ENCODE measurements at places on chromosomes 7 and 10.

GRCh38 chr7:47640265-47640664 is 58.4 kb upstream of the TNS3 start:
- DNase-seq = no peak

GRCh38 chr7:47188136-47188535 is 393.8 kb downstream of the TNS3 start:
- DNase-seq = no peak

DNA sequence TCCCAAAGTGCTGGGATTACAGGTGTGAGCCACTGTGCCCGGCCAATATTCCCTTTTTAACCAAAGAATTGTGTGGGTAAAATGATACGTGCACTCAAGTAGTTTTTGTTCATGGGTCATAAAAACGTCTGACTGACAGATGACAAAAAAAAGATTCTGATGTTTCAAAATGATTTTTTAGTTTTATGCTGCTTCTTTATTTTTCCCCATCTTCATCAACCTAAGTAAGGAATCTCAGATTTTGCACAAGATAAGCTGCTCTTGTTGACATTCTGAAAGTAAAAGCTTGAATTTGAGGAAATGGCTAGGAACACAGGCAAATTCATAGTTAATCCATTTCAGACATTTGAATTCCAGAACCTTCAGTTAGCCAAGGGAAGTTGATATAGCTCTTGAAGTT is 526.1 kb upstream of the NRP1 start:
- no peak for DNase-seq

- DNase-seq = no peak
Measured at GRCh38 chr10:92729886-92730285, 40.1 kb downstream of the HHEX start.

GRCh38 chr10:87744606-87745005 is 73.4 kb downstream of the ATAD1 start:
- DNase-seq = no peak

DNA sequence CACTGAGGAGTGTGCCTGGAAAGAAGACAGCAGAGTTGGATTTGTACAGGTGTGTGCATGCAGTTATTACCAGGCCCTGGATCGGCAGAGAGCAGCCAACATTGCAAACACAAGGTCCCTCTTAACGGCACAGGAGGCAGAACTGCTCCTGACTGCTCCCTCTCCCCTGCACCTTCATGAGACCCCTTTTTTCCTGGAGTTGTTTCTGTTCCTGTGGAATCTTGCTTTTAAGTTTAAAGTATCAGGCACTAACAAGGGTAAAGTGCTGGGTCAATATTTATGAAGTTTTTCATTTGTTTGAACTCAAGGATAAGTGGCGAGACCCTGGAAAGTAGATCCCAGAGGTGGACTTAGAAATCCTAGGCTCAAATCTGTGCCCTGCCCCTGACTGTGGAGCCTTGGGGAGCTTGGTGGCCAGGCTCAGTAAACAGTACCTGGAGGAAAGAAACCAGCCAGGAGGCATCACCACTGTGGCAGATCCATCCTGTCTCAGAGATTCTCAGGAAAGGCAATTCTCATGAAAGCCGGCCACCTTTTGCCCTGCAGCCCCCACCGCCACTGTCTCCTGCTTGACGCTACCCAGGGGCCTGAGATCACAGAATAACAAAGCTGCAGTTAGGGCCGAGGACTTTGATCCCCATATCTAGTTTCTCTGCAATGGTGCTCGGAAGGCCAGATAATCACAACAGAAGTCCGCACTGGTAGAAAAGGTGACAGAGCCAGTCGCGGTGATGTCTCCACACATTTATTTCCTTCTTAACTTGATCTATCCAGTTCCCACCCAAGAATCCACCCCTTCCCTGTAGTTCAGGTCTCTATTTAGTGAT is 36.7 kb downstream of the DDC start:
- no peak for DNase-seq

DNA sequence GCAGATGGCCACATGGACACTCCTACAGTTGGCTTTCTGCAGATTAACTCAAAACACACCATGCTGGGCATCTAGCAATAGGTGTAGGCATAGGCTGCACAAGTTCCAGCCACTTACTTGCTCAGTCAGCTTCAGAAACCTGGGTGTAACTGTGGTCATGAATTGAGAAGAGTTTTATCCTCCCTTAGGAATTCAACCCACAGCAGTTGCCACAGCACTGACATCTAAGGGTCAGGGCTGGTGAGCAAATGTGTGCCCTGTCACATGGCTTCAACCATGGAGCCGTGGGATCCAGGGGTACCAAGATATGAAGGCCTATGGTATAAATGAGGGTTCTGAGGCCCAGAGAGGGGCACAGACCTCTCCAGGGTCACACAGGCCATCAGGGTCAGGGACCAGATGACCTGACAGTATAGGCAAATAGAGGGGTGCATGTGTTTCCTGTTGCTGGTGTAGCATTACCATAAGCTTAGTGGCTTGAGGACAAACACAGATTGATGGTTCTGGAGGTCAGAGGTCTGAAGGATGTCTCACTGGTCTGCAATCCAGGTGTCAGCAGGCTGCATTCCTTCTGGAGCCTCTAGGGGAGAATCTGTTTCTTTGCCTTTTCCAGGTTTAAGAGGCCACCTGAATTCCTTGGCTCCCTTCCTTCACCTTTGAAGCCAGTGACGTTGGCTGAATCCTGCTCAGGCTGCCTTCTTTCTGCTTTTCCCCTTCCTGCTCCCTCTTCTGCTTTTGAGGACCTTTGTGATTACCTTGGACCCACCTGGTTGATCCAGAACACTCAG is 24.1 kb downstream of the MINDY4 start:
- DNase-seq = no peak

GRCh38 chr7:9120331-9120730 is 686.9 kb downstream of the NXPH1 start:
- DNase-seq = no peak

DNA sequence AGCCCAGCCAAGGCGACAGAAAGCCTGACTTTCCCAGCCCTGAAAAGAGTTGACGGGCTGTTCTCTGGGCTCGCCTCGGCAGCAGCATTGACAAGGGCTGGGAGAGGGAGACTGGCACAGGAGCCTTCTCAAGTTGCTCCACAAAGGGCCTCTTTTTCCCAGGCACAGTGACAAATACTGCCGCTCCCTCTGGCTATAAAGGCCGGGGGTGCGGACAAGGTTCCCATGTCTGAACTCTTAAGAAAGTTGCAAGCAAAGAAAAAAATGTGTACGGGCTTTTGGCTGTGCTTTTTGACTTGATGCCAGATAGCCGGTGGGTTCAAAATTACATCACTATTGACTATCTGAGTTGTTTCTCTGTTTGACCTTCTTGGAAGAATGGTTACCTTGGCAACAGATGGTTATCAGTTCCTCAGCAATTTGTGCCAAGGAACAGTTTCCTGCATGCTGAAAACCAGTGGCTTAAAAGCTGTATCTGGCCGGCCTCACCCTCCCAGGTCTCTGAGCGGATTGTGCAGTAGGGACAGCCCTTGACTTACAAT is 115.9 kb upstream of the EEPD1 start:
- DNase-seq = no peak

GRCh38 chr7:116630357-116630756 is 41.6 kb upstream of the MET start:
- no peak for DNase-seq

- no peak for DNase-seq
Measured at GRCh38 chr7:41992881-41993867, 243.8 kb downstream of the GLI3 start.

DNA sequence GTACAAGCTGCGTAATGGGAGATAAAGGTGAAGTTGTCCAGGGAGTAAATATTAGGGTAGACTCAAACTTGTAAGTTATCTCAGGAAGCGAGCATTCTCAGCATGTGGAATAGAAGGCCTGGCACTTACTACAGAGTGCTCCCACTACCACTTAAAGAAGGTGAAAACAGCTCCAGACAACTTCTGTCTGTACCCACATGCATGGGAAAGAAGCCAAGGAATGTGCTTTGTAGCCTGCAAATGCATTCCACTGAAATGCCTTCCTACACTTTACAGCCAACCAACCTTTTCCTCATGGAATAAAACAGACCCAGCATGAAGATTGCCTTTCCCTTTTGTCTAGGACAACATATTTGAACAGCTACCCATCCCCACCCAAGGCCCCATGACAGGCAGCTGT is 45.4 kb upstream of the NPSR1 start:
- DNase-seq = no peak

DNA sequence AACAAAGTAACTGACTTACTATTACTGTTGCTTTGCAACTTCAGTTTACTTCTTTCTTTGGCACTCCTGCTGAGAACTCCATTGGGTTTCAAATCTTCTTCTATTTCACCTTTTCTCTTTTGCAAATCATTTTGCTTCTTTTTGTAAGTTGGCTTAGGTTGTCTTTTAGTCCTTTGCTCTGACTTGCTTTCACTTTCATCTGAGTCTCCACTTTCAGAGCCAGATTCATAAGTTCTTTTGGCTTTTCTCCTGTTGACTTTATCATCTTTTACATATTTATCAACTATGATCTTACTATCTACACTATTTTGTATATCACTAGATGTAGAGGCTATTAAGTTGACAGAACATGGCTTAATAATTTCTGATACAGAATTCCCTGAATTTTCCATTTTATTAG is 73.4 kb downstream of the NRBF2 start:
- no peak for DNase-seq

DNA sequence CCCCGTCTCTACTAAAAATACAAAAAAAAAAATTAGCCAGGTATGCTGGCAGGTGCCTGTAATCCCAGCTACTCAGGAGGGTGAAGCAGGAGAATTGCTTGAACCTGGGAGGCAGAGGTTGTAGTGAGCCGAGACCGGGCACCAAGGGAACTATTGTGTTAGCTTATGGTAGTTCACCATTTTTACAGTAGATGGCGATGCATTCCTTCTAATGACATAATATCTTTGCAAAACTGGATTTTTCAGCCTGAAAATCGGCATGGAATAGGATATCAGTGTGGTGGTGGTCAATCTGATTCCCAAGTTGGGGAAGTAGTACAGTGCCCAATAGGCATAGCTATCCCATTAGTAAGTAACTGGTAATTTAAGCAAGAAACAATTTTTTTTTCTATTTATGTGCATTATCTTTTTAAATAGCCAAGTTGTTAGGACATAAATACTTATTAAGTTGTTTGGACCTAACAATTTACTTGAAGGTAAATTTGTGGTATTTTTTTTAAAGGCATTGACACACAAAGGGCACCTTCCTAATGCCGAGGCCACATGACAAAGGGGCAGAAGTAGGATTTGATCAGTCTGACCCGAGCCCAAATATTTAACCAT is 17.6 kb upstream of the IMPDH1 start:
- DNase-seq = no peak

DNA sequence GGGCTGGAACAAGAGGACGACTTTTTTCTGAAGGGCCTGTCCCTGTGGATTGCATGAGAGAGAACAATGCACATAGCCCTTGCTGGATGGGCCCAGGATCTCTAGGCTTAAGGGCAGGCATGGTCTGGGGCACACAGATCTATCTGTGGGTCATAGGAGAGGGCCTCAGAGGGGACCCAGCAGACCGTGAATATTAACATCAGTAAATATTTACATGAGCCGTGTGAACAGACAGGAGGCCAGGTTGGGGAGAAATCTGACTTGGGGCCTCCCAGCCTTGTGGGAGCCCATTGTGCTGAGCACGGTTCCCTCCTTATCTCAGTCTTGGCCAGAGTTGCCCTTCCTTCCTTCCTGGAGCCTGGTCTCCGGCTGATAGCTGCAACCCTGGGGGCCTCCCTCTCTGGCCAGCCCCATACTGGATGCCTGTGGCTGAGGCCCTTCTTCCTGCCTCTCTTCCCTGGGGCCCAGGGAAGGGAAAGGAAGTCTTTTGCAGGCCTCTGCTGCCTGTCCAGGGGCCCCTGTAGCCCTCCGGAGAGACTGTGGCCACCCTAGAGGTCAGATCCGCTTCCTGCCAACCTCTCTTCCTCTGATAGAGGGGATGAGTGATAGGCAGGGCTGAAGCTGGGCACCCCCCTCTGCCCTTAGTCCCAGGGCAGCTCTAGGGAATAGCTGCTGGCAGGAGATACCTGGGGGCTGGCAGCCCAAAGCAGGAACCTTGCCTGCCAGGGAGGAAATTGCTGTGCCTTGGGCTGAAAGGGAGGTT is 44.5 kb upstream of the TRIM8 start:
- DNase-seq = no peak

DNA sequence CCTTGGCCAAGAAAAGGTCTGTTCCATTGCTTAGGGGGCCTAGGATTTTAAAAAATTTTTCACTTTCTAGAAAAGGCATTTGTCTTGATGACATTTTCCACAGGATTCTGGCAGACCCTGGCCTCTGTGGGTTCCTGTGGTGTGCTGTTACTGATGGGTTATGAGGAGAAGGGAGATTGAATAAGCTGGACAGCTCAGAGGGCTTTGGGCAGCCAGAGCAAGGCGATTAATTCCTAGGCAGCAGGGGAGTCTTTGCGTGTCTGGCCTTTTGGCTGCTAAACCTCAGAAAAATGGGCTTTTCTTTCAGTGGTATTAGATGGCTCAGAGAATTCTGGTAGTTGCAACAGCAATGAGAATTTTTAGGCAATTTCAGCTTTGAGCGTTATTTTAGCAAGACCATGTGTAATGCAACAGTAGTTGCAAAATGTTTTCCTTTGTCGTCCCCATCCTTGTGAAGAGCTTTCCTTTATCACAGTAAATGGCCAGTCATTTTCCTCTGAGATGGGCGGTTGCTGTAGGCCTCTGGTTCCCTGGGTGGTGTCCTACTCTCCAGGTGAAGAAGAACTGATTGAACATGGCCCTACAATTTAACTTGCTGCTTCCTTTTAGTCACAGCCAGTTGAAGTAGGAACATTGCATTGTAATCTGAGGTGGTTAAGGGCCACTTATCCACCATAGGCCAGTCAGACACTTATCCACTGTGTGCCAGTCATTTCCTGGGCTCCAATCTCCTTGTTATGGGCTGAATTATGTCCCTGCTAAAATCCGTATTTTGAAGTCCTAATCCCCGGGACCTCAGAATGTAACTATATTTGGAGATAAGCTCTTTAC is 43.2 kb downstream of the SH2D4B start:
- DNase-seq = no peak

- DNase-seq = no peak
Measured at GRCh38 chr10:71713135-71714030, 6.2 kb downstream of the C10orf105 start.

- no peak for DNase-seq
Measured at GRCh38 chr7:10939237-10939910, 34.3 kb upstream of the PHF14 start.

DNA sequence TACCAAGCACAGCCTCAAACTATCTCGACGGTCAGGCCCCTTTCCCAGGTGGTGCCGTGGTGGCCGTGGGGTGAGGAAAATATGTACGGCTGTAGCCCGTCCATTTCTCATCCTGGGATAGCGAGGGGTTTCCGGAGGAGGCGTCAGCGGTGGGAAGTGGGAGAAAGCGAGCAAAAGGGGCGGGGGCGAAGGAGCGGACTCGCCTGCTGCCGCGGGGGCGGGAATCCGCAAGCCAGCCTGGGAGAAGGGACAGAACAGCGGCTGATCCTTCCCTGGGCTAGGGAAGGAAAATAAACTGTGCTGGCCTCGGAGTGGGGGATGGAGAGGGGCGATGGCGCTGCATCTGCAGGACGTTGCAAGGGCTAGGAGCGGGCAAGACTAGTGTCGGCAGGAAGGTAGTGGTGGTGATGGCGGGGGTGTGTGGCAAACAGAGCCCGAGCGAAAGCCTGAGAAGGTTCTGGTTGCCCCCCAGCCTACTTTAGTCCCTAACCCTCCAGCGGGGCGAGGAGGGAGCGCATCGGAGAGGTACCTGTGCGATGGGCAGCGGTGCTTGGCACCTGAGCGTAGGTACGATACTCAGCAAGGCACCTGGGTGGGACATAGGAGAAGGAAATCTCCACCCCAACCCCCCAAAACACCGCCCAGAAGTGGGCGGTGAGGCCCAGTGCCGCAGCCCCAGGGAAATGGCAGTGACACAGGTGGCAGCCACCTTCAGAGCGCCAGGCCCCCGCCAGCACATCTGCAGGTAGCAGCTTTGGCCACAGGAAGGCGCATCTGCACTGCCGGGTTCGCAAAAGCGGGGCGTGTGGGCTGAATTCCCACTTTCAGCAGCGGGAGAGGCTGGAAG is 49.9 kb upstream of the STEAP1B start:
- DNase-seq = no peak

Data from esophagus squamous epithelium (tissue), 5 donors.